Glutamatergic neuron (in vitro differentiated cells): ENCODE measurements at places on chromosomes 4 and X. TPM values are rescaled to one million over a fixed set of nuclear protein-coding genes. Genes with fewer than 3 reads are reported as not detected.

The CCNA2 gene
- total RNA-seq, result 8.9 TPM

The CSAG2 gene
- not detected for total RNA-seq

The MBNL3 gene
- 1.0 TPM for total RNA-seq

The TASL gene
- not detected for total RNA-seq

The DIPK2B gene
- not detected for total RNA-seq

The COL4A6 gene
- total RNA-seq, result 0.05 TPM

The TCEAL6 gene
- total RNA-seq, result not detected

The NALF2 gene
- 9.8 TPM for total RNA-seq

The UCP1 gene
- total RNA-seq, result not detected

The TMPRSS11E gene
- not detected for total RNA-seq

The HSFX2 gene
- 1.0 TPM for total RNA-seq

- H3K27me3 ChIP-seq, result no peaks in the 10 kb centered on the region
- DNase-seq, result no peak
- H3K4me3 ChIP-seq, result no peak overlapping the region
- no peaks in the 10 kb centered on the region for H3K36me3 ChIP-seq
These were observed 7.5 kb downstream of the ADD1 start for GRCh38 chr4:2850966-2851798.

GRCh38 chr4:186297013-186297645 is 31.1 kb downstream of the F11 start:
- peaks cover 3% of the 10 kb centered on the region for H3K4me1 ChIP-seq
- H3K36me3 ChIP-seq, result no peaks in the 10 kb centered on the region
- peak overlapping the region; percentile 5 for H3K4me3 ChIP-seq
- H3K27me3 ChIP-seq, result peaks cover 3% of the 10 kb centered on the region

- DNase-seq, result no peak
- H3K36me3 ChIP-seq, result no peaks in the 10 kb centered on the region
- H3K4me3 ChIP-seq, result no peak overlapping the region
- H3K27me3 ChIP-seq, result no peaks in the 10 kb centered on the region
These were observed 55.5 kb upstream of the MAGED1 start for GRCh38 chrX:51837921-51838320.

- no peaks in the 10 kb centered on the region for H3K4me1 ChIP-seq
- H3K4me3 ChIP-seq, result no peak overlapping the region
- no peaks in the 10 kb centered on the region for H3K27me3 ChIP-seq
- no peak for DNase-seq
These were observed 31.7 kb downstream of the SCML1 start for GRCh38 chrX:17768997-17769396.

- H3K27me3 ChIP-seq, result no peaks in the 10 kb centered on the region
- H3K27ac ChIP-seq, result no peak overlapping the region
- H3K4me3 ChIP-seq, result no peak overlapping the region
- no peak for DNase-seq
- H3K36me3 ChIP-seq, result no peaks in the 10 kb centered on the region
- H3K4me1 ChIP-seq, result no peaks in the 10 kb centered on the region
These were observed 232.5 kb upstream of the INTU start for GRCh38 chr4:127400276-127400675.

- no peaks in the 10 kb centered on the region for H3K36me3 ChIP-seq
- no peaks in the 10 kb centered on the region for H3K4me1 ChIP-seq
- DNase-seq, result no peak
These were observed 150.6 kb downstream of the IL15 start for GRCh38 chr4:141786946-141787345.

DNA sequence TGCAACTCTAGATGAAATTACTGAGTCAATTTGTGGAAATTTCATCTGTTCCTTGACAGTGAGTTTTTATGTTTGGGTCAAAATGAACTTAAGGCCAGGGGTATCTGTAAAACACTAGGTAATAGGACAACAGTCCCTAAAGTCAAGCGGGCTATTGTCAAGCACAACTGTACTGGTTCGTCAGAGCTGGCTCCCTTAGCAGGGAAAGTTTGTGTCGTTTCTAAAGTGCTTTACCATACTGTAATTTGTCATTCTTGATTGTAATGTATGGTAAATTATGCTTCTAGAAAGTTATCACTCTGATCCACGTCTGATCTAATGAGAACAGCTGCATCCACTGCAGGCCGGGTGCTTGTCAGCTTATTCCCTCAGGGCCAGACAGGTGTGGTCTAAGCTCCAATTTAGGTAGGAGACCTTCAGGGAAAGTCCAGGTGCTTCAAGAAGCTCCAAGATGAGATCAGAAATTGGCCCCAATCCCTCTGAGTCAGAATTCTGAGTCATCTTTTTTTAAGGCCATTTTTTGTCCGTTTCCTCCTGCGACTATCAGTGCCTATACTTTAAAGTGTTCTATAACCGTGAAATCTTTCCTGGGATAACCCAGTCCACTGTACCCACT is 92.2 kb downstream of the PALLD start:
- DNase-seq, result no peak
- no peaks in the 10 kb centered on the region for H3K4me1 ChIP-seq
- no peak overlapping the region for H3K27ac ChIP-seq
- no peak overlapping the region for H3K4me3 ChIP-seq
- no peaks in the 10 kb centered on the region for H3K36me3 ChIP-seq

- peak overlapping the region; percentile 97 for H3K27ac ChIP-seq
- H3K4me3 ChIP-seq, result peak overlapping the region; percentile 41
- DNase-seq, result peak; percentile 85
- no peaks in the 10 kb centered on the region for H3K36me3 ChIP-seq
- peaks cover 8% of the 10 kb centered on the region for H3K27me3 ChIP-seq
- peaks cover 60% of the 10 kb centered on the region for H3K4me1 ChIP-seq
These were observed 111.3 kb upstream of the PAQR3 start for GRCh38 chr4:79050541-79050880.

DNA sequence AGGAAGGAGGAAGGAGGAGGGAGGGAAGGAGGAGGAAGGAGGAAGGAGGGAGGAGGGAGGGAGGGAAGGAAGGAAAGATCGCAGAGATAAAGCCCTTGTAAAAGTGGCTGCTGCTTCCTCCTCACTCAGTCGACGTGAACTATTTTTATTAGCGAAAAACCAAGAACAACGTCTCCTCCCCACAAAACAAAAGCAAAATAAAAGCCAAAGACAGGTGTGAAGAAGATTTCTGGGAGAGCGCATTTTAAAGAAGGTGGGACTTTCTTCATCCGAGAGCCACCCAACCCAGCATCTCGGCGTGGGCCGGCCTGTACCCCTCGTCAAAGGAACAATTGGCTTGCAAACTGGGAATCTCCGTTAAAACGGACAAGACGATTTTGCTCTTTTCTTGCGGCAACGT is 40.7 kb upstream of the ASMTL start:
- DNase-seq, result no peak
- peaks cover 6% of the 10 kb centered on the region for H3K27me3 ChIP-seq
- H3K36me3 ChIP-seq, result peaks cover 8% of the 10 kb centered on the region
- H3K4me1 ChIP-seq, result peaks cover 8% of the 10 kb centered on the region
- H3K27ac ChIP-seq, result peak overlapping the region; percentile 87
- H3K4me3 ChIP-seq, result peak overlapping the region; percentile 72

DNA sequence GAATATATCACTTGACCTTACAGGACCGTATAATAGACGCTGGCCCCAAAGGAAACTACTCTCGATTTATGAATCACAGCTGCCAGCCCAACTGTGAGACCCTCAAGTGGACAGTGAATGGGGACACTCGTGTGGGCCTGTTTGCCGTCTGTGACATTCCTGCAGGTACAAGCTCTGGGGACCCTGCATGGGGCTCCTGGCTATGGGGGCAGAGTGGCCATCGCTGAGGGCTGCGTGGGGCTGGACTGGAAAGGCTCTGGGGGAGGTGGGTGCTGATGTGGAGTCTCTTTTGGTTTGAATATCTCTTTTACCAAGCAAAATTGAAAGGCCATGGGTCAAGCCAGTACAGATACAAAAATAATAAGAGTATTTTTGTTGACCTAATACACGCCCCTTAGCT is 33.9 kb downstream of the NELFA start:
- no peak for DNase-seq
- no peaks in the 10 kb centered on the region for H3K36me3 ChIP-seq
- peaks cover 2% of the 10 kb centered on the region for H3K4me1 ChIP-seq
- no peak overlapping the region for H3K4me3 ChIP-seq

DNA sequence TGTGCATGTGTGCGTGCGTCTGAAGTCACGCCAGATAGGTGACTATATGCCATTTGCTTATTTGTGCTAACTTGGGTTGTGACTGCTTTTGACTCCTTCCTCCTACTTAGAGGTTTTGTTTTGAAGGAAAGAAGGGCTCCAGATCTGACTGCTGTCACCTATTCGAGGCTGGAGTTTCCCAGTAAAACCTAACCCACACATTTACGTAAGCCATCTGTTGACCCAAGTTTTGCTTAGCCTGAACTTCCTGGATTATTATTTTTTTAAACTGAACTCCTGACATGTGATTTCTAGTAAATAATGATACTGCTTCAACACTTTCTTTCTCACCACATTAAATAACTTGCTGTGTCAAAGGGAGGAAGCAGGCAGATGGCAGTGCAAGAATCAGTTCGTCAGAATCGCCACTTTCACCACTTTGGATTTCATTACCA is 41.5 kb downstream of the DTHD1 start:
- H3K4me1 ChIP-seq, result no peaks in the 10 kb centered on the region
- H3K27ac ChIP-seq, result no peak overlapping the region
- peaks cover 4% of the 10 kb centered on the region for H3K36me3 ChIP-seq
- no peaks in the 10 kb centered on the region for H3K27me3 ChIP-seq
- DNase-seq, result no peak

GRCh38 chr4:148162519-148162918 is 279.7 kb downstream of the NR3C2 start:
- H3K4me1 ChIP-seq, result no peaks in the 10 kb centered on the region
- no peak for DNase-seq
- H3K4me3 ChIP-seq, result no peak overlapping the region
- no peak overlapping the region for H3K27ac ChIP-seq

GRCh38 chr4:171524903-171525302 is 288.3 kb upstream of the GALNTL6 start:
- DNase-seq, result no peak
- H3K4me3 ChIP-seq, result no peak overlapping the region
- no peak overlapping the region for H3K27ac ChIP-seq
- no peaks in the 10 kb centered on the region for H3K4me1 ChIP-seq
- no peaks in the 10 kb centered on the region for H3K36me3 ChIP-seq
- no peaks in the 10 kb centered on the region for H3K27me3 ChIP-seq

DNA sequence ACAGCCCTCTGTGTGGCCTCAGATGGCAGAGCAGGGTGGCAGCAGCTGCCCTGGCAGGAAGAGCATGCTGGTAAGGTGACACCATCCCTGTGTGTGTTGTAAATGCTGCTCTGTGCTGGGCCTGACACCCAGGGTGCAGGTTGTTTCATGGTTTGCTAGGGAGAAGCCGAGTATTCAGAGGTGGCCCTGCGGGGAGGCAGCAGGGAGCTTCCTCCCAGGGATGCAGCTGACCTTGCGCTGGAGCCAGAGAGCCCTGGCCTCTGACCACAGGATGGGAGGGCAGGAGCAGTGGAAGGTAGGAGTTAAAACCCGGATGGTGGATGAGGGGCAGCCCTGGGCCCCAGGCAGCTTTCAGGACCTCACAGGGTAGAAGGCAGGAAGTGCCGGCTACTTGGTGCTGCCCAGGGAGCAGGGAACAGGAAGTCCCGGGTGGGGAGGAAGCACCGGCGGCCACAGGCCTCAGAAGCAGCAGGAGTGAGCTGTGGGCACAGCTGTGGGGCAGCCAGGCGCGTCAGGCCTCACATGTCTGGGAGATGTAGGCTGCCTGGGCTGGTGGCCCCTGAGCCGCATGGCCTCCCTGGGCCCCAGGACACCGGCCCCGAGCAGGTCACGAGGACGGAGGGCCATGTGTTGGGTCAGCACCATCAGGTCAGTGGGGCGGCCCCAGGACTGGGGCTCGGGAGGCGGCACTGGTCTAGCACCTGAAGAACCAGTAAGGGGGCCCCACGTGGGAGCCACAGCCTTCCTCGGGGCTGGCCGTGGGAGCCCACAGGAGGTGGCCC is 19.1 kb downstream of the SH3BP2 start:
- DNase-seq, result peak; percentile 56
- peak overlapping the region; percentile 50 for H3K4me3 ChIP-seq
- peaks cover 19% of the 10 kb centered on the region for H3K27me3 ChIP-seq
- peak overlapping the region; percentile 64 for H3K27ac ChIP-seq
- peaks cover 7% of the 10 kb centered on the region for H3K36me3 ChIP-seq

GRCh38 chr4:78556665-78557064 is 5.1 kb downstream of the ANXA3 start:
- no peak for DNase-seq
- H3K27me3 ChIP-seq, result no peaks in the 10 kb centered on the region
- no peak overlapping the region for H3K27ac ChIP-seq
- H3K4me3 ChIP-seq, result no peak overlapping the region
- no peaks in the 10 kb centered on the region for H3K36me3 ChIP-seq

DNA sequence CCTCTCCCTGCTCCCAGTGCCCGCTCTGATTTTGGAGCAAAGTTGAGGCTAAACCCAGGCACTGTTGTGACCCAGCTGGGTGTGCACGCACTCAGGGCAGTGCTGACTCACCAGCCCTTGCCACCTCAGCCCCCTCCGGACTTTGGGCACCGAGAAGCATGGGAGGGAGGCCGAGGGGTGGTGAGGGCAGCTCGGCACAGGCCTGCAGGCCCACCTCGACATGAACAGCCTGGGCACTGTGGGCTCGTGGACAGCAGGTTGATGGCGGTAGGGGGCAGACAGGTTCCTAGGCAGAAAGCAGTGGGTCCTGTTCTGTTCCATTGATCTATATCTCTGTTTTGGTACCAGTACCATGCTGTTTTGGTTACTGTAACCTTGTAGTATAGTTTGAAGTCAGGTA is 30.9 kb downstream of the TIGD4 start:
- no peak overlapping the region for H3K4me3 ChIP-seq
- no peaks in the 10 kb centered on the region for H3K36me3 ChIP-seq
- peaks cover 1% of the 10 kb centered on the region for H3K27me3 ChIP-seq
- no peaks in the 10 kb centered on the region for H3K4me1 ChIP-seq

DNA sequence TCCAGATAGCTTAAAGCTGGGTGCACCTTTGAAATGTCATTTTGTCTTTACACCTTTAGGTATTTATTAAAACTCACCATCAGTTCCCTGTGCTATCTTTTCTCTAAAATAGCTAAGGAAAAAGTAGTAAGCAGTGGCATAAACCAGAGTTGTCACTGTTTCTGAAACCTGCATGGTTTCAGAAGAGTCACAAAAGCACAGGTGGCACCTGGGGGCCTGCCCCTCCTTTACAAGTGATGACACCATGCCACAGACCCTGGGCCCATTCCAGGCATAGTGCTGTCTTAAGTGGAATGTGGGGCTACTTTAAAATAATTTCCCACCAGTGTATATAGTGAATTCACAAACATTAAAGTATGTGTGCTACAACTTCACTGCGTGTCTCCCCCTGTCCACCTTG is 47.8 kb downstream of the DCUN1D4 start:
- H3K4me3 ChIP-seq, result no peak overlapping the region
- H3K36me3 ChIP-seq, result no peaks in the 10 kb centered on the region
- DNase-seq, result no peak
- H3K27me3 ChIP-seq, result no peaks in the 10 kb centered on the region

DNA sequence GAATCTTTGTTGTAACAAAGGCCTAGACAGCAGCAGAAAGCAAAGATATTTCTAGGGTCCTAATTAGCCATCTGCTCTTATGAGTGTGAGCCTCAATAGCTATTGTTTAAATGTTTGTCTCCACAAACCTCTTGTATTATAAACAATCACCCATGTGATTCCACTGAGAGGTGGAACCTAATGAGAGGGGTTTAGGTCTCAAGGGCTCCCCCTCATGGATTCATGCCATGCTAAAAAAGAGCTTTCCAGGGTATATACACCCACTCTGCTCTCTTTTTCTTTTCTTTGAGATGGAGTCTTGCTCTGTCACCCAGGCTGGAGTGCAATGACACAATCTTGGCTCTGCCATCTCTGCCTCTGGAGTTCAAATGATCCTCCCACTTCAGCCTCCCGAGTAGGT is 42.1 kb downstream of the TRIM61 start:
- no peaks in the 10 kb centered on the region for H3K4me1 ChIP-seq
- peaks cover 7% of the 10 kb centered on the region for H3K27me3 ChIP-seq
- H3K27ac ChIP-seq, result no peak overlapping the region
- no peaks in the 10 kb centered on the region for H3K36me3 ChIP-seq
- DNase-seq, result no peak

GRCh38 chr4:164946810-164947209 is 30.6 kb downstream of the TRIM61 start:
- H3K36me3 ChIP-seq, result no peaks in the 10 kb centered on the region
- peaks cover 1% of the 10 kb centered on the region for H3K27me3 ChIP-seq
- DNase-seq, result no peak
- no peak overlapping the region for H3K4me3 ChIP-seq
